ENCODE measurements at places on chromosomes 4 and X.
A peak's percentile ranks its signal among the peaks of the same experiment; 100 is the strongest.

DNA sequence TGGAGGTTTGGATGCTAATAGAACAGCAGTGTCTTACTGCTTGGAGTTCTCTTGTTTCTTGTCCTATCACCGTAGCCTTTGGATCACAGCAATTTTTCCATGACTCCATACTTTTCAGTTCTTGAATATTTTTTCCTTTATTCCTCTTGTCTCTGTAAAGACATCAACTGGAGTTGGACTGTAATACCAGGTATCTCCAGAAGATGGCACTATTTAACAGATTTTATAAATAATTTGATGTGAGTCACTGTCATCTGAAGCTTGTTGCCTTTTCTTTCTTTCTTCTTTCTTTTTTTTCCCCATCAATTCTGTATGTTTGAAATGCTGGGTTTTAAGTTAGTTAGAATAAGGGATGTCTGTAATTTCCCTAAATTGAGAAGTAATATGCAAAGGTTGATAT is 24.1 kb downstream of the HPRT1 start:
- DNase-seq, result peak; percentile 49

GRCh38 chr4:121736735-121737351 is 28.1 kb downstream of the SMIM43 start:
- DNase-seq, result no peak

- no peak for DNase-seq
Measured at GRCh38 chrX:155112171-155112570, 40.9 kb downstream of the BRCC3 start.

- no peak for DNase-seq
Measured at GRCh38 chr4:56909086-56909894, 1.6 kb downstream of the REST start.

DNA sequence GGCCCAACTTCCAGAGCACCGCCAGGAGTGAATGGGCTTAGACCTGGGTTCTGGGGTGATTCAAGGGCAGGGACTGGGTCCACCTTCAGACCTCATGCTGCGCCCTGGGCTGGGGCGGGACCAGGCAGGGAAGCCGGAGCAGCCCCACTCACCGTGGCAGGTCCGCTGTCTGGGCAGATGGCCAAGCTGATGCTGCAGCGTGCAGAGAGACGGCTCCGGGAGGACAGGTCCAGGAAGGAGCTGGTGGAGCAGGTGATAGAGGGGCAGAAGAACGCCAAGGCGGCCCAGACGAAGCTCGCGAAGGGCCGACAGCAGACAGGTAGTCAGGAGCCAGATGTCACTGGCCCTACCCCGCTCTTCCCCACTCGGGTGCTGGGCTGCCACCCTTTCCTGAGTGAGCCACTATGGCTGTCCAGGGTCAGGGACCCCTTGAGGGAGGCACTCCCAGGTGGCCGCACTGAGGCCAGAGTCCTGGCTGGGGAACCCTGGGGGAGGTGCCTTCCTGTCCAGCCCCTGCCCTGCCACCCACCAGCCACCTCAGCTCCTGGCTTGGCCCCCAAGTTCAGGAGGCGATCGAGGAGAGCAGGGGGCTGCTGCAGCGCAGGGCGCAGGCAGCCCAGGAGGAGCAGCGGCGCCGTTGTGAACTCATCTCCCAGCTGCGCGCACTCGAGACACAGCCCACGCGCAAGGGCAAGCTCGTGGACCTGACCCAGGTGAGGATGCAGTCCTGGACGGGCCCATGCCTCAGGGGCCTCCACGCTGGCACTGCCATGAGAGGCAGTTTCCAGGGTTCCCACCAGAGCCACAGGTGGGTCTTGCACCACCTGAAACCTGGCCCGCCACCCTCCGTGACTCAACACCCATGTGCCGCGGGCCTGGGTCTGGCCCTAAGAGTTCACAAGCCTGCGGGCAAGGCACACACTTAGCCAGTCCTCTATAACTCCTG is 10.1 kb upstream of the RNF4 start:
- DNase-seq, result no peak

DNA sequence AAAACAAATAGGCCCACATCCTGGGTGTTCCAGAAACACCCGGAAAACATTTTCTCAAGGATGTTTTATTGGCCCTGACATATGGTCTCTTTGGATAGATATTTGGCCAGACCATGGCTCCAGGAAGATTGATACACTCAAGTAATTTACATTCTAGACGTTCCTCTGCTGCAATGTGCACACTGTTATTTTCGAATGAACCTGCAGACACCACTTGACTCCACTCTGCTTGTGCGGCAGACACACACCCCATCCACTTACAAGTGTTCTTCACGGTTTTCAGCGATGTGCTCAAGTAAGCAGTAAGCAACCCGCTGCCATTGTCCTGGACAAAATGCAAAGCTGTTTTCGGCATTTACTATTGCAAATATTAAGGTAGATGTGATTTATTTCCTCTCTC is 12.0 kb upstream of the GPM6A start:
- no peak for DNase-seq

DNA sequence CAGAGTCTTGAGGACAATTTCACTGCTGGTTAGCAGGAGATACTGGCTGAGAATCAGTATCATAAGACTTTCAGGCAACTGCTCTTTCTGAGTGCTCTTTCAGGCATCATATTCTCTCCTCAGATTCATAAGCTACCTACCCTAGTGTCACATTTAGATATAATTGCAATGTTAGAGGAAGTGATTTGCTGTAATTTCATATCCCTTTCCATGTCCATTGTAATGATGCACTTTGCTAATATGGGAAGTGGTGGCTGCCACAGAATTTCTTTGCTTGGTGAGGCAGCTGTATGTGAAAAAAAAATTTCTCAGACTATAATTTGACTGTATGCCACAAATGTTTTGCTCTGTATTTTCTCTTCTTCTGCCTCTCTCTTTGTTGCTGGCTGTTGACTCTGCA is 63.3 kb downstream of the DOCK11 start:
- peak; percentile 11 for DNase-seq

GRCh38 chr4:185730849-185731608 is 81.0 kb downstream of the SORBS2 start:
- DNase-seq, result no peak

DNA sequence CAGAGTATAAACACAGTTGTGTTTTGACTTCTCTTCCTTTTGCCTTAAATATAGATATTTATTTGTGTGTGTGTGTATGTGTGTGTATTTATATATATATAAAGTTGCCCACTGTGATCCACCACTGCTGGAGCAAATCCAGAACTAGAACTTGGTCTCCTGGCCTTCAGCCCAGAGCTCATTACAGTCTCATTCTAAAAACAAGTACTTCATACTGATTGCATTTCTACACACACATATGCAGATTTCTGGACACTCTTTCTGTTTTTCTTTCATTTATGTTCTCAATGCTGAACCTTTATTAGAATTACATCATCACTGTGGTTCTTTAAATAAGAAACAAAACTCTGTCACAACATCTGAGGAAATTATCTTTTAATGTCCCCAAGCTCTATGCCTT is 381 bp downstream of the TXK start:
- no peak for DNase-seq

DNA sequence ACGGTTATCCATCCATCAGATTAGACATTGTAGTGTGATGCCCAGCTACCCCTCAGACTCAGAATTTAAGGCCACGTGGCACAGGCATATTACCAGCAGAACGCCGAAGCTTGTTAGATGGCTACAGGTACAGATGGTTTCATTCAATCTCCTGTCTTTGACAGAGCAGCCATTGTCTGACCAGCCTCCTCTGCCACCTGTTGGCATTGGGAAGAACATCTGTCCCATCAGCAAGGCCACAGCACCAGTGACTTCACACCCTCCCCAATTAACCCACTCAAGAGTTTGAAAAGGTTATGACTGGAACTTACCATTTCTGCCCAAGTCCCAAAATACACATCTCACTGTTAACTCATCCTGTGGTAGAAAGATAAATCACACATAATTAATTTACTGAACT is 22.0 kb upstream of the PHKA2 start:
- DNase-seq, result no peak

GRCh38 chr4:150994721-150995120 is 20.4 kb downstream of the LRBA start:
- DNase-seq, result no peak

GRCh38 chr4:139700568-139700967 is 34.9 kb downstream of the MGST2 start:
- no peak for DNase-seq

DNA sequence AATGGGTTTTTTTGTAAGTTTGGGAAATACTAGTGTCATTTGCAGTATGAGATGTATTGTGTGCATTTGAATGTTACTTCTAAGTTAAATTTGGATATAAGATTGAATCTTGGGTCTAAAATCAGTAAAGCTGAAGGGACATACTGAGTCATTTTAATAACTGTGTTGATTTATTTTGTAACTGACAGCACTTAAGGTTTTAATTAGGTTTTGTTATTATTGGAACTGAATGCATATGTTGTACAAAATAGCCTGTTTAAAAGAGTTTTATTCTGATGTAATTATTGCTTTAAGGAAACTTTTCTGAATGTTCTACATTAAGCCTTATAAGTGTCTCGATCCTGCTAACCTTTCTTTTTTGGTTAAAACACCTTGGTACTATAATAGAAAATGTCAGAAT is 396.6 kb downstream of the MAPK10 start:
- DNase-seq, result no peak

DNA sequence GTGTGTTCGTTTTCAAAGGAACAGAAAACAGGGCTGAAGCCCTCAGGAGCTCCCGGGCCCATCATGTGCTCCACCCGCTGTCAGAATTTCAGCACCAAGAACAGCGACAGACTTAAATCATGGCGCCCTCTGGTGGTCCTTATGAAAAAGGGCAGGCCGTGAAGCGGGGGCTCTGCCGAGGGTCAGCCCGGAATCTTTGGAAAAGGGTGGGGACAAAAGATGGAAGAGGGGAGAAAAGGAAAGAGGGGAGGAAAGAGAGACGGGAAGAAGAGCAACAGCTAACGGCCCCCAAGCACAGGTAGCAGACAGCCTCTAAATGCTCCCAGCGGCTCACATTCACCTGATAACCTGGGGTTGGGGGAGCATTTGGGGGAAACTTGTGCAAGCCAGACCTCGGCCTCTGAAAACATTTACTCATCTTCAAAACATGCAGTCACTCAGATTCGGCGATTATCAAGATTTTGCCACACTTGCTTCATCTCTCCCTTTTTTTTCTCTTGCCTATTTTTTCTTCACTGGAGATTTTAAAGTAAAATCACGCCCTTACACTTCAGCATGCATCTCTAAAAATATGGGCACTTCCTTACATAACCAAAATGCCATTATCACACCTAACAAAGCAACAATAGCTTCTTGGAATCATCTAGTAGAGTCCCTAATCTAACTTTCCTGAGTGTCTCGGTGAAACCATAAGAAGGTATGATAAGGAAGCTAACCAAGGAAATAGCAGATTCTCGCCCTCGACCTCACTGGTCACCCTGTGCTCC is 28.1 kb upstream of the MAN2B2 start:
- peak; percentile 7 for DNase-seq

- no peak for DNase-seq
Measured at GRCh38 chr4:124085561-124086180, 626.9 kb downstream of the ANKRD50 start.

- no peak for DNase-seq
Measured at GRCh38 chrX:112270991-112271390, 188.4 kb upstream of the TRPC5 start.

DNA sequence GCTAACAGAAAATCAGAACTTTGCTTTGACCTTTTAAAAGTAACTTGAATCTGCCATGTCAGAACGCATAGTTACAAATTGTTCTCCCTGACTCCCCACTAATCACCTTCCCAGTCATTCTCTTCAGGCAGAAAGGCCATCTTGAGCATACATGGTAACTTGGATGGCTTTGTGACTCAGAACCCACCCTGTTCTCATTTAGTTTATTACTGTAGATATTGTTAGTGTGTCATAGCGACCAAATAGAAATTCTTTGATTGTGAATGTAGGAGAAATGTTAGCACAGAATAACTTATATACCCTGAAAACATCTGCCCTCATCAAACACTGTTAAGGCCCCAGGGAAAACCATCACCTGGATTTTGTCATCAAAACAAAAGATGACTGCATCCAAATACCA is 382.0 kb downstream of the MAGEB5 start:
- no peak for DNase-seq

- DNase-seq, result no peak
Measured at GRCh38 chr4:184587701-184588100, 61.5 kb downstream of the CASP3 start.

- DNase-seq, result no peak
Measured at GRCh38 chr4:125044886-125045285, 269.9 kb upstream of the FAT4 start.

DNA sequence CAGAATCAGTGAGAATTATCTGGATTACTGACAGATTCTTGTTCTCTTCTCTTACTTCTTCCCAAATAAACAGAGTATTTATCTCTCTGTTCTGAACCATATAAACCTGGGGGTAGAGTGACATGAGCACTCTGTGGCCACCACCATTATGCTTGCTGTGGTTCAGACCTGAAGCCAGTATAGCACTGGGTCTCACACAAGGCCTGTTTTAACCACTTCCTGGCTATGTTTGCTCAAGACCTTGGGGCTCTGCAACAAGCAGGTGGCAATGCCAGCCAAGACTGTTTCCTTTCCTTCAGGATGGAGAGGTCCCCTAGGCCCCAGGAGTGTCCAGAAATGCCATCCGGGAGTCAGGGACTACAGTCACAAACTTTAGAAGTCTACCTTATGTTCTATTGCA is 21.7 kb upstream of the HEPH start:
- no peak for DNase-seq

- no peak for DNase-seq
Measured at GRCh38 chr4:152950402-152951274, 14.5 kb downstream of the FHDC1 start.

DNA sequence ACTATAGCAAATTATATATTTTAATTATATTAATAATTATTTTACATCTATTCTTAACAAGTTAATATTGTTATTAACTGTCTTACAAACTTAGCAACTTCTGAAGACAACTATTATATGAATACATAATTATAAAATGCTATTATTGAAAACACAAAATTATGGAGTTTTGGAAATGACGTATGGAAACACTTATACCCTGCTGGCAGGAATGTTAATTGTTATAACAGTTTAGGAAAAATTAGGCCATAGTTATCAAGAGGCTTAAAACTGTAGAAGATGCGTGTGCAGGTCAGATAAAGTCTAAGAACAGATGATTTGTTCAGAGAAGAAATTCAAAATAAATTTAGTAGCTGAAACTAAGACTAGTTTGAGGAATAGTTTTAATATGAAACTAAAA is 211.7 kb downstream of the FAT4 start:
- no peak for DNase-seq

GRCh38 chr4:15794426-15794825 is 16.3 kb downstream of the CD38 start:
- DNase-seq, result no peak

DNA sequence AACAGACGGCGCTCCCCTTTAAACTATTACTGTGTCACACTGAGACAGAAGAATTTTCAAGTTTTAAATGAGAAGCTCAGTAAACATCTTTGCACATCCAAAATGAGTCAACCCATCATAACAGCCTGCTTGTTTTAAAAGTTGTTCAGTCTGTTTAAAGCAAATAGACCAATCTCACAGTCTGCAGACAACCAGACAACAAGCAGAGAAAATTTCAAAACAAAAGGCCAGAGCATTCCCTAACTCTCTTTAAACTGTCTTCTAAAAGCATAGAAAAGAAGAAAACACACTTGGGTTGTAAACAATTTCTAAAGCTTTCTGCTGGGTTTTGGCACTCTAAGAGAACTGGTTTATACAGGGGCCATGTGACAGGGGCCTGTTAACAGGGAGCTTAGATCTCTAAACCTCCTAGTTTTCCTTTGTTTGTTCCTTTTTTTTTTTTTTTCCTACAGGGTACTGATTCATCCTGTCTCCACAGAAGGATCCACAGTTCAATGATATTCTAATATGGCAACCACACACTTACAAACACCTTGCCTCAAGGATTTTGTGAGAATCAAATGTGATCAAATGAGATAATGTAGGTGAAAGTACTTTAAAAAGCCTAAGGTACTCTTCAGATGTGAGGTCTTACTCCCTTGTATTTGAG is 100.8 kb upstream of the MAML3 start:
- no peak for DNase-seq

Measured in NCI-H2227 treated with DMSO at 0.1 percent for 48 hours (cell line).